Right lobe of liver (tissue), 6 donors: ENCODE measurements at places on chromosomes 2 and 18.

DNA sequence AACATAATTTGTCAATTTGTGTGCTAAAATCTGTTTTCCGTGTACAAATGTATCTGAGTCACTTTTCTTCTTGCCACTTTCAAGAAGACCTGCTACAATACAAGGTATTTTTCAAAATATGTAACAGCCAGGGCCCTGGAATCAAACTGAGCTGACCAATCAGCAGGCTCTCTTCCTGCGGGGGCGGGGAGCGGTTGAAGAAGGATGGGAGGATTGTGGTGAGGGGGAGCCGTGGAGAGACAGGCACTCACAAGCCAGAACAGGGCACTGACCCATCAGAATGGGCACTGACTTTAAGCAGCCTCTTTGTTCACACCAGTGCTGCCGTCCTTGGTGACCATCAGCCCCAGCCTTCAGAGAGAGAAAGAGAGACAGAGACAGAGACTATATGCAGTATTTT lies 40.6 kb upstream of the CCNYL1 start:
- DNase-seq: no peak
- no peaks in the 10 kb centered on the region for H3K27me3 ChIP-seq
- no peak overlapping the region for H3K4me3 ChIP-seq
- H3K27ac ChIP-seq: no peak overlapping the region

- H3K27ac ChIP-seq: no peak overlapping the region
- no peaks in the 10 kb centered on the region for H3K4me1 ChIP-seq
- no peak for DNase-seq
- no peaks in the 10 kb centered on the region for H3K36me3 ChIP-seq
- H3K27me3 ChIP-seq: no peaks in the 10 kb centered on the region
Measured at GRCh38 chr2:224869601-224870233, 153.6 kb upstream of the CCDC195 start.

- no peaks in the 10 kb centered on the region for H3K36me3 ChIP-seq
- no peaks in the 10 kb centered on the region for H3K4me1 ChIP-seq
- H3K4me3 ChIP-seq: no peak overlapping the region
- H3K27ac ChIP-seq: no peak overlapping the region
Measured at GRCh38 chr2:86821842-86822241, 31.1 kb upstream of the CD8A start.

DNA sequence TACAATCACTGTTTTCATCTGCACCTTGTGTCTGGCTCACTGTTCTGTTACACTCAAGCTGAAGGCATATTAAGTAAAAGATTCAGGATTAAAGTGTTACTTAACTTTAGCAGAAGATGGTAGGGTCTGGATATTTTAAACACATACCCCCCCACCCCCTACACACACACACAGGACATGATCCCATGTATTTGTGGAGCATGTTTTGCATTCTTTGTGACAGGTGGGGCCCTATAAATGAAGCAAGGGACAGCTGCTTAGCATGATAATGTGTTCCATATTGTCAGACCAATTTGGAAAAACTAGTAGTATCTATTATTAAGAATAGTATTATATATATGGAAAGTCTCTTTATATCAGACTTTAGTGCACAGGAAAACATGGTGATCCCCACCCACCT lies 335.2 kb upstream of the TNP1 start:
- no peaks in the 10 kb centered on the region for H3K36me3 ChIP-seq
- no peak for DNase-seq
- H3K27ac ChIP-seq: no peak overlapping the region
- no peaks in the 10 kb centered on the region for H3K4me1 ChIP-seq
- no peak overlapping the region for H3K4me3 ChIP-seq
- H3K27me3 ChIP-seq: no peaks in the 10 kb centered on the region

DNA sequence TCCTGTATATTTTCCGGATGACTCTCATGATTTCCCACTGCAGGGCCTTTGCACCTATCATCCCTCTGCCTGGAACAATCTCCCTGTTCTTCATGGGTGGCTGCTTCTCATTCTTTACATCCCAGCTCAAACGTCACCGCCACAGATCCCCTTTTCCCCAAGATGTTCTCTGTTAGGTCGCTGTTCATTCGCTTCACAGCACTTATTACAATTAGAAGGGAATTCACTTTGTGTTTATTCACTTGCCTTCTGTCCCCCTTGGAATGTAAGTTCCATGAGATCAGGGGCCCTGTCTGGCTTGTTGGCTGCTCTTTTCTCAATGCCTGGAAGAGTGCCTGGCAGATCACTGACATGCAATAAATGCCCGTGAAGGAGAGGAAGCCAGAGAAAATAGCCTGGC lies 106.7 kb downstream of the FOXI3 start:
- H3K27ac ChIP-seq: no peak overlapping the region
- DNase-seq: no peak
- no peaks in the 10 kb centered on the region for H3K36me3 ChIP-seq
- no peaks in the 10 kb centered on the region for H3K27me3 ChIP-seq

DNA sequence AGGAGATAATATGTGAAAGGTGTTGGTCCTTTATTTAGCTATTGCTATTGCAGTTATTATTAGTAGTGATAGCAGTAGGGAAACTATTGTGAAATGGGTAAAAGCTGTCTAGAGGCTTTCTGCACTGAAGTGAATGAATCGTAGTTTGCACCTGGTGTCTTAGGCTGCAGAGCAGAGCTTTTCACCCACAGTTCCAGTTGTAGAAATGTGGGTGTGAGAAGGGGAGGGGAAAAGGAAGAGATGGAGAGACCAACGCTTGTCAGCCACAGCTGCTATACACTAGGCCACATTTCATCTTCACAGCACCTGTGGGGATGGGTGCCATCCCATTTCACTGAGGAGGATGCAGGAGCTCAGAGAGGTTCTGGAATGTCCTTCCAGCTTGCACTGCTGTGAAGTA lies 50.0 kb downstream of the TRPM8 start:
- no peak overlapping the region for H3K27ac ChIP-seq
- DNase-seq: no peak
- H3K36me3 ChIP-seq: no peaks in the 10 kb centered on the region
- H3K27me3 ChIP-seq: no peaks in the 10 kb centered on the region
- no peaks in the 10 kb centered on the region for H3K4me1 ChIP-seq

DNA sequence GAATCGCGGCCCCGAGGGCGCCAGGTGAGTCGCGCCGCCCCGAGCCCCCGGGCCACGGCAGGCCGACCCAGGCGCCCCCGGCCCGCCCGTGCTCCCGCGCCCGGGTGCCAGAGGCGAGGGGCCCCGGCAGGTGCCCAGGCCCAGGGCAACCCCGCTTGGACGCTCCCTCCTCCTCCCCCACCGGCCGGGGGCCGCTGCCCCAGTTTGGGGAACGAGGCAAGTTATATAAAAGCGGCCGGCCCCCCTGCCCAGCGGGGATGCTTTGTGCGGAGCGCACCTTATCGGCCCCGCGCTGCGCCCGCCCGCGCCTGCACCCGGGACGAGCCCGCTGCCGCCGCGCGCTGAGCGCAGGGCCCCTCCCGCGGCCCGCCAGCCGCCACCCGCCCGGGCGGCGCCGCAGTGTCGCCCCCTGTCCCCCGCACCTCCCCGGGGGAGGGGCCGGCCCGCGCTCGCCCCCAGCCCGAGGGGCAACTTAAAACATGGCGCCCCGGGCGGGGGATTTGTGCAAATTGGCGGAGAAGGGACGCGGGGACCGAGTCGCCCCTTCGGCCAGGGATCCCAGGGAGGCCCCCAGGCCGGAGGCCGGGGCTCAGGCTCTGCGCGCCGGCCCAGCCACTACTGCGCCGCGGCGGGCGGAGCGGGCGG lies 639 bp downstream of the EPB41L3 start:
- H3K36me3 ChIP-seq: no peaks in the 10 kb centered on the region
- H3K27ac ChIP-seq: no peak overlapping the region
- H3K27me3 ChIP-seq: no peaks in the 10 kb centered on the region
- DNase-seq: no peak
- H3K4me3 ChIP-seq: peak overlapping the region; percentile 16
- H3K4me1 ChIP-seq: no peaks in the 10 kb centered on the region

GRCh38 chr18:5425721-5426120 lies 118.1 kb downstream of the EPB41L3 start:
- no peaks in the 10 kb centered on the region for H3K27me3 ChIP-seq
- DNase-seq: no peak
- H3K4me3 ChIP-seq: no peak overlapping the region
- no peaks in the 10 kb centered on the region for H3K4me1 ChIP-seq

GRCh38 chr2:32424739-32425138 lies 67.9 kb downstream of the BIRC6 start:
- H3K4me1 ChIP-seq: peaks cover 13% of the 10 kb centered on the region
- no peak overlapping the region for H3K27ac ChIP-seq
- no peaks in the 10 kb centered on the region for H3K36me3 ChIP-seq
- no peak for DNase-seq
- H3K27me3 ChIP-seq: no peaks in the 10 kb centered on the region

DNA sequence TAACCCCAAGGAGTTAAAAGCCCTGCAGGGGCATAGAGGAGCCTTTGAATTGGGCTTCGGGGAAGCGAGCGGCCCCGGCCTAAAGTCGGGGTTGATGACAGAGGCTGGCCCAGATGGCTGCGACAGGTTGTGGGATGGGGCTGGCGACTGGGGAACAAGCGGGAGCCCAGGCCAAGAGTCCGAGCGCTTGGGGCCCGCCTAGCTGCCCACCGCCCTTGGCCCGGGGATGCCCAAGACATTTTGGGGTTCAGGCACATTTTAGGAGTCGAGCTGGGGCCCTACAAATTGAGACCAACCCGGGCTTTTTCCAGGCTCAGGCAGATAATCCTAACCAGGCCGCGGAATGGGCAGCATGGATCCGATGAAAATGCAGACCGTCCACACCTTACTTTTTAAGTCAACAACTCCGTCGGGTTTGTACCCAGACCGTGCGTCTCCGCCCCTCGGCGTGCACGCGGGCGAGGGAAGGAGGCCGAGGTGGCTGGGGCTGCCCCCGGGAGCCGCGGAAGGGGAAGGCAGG lies 507 bp downstream of the RTKN start:
- no peaks in the 10 kb centered on the region for H3K36me3 ChIP-seq
- peak overlapping the region; percentile 72 for H3K27ac ChIP-seq
- H3K4me1 ChIP-seq: peaks cover 6% of the 10 kb centered on the region
- DNase-seq: no peak
- H3K4me3 ChIP-seq: peak overlapping the region; percentile 67

GRCh38 chr2:104572834-104573233 lies 281.1 kb upstream of the POU3F3 start:
- no peak for DNase-seq

DNA sequence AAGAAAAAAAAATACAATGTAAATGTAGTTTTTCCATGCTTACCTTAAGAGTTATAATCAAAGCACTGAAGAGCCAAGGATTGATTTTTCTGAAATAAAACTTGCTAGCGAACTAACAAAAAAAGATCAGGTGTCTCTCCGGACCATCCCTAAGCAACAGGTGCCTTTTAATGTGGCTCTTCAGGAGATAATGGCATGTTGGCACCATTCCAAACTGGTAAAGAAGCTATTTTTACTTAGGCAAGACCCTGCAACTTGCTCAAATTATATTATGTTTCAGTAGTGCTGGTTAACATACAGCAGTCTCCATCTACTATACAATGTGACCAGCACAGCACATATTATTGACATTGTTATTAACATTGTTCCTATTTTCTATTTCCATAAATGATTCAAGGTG lies 2.3 kb upstream of the GCC2 start:
- H3K4me1 ChIP-seq: peaks cover 2% of the 10 kb centered on the region
- H3K36me3 ChIP-seq: no peaks in the 10 kb centered on the region
- no peak overlapping the region for H3K4me3 ChIP-seq
- DNase-seq: no peak

DNA sequence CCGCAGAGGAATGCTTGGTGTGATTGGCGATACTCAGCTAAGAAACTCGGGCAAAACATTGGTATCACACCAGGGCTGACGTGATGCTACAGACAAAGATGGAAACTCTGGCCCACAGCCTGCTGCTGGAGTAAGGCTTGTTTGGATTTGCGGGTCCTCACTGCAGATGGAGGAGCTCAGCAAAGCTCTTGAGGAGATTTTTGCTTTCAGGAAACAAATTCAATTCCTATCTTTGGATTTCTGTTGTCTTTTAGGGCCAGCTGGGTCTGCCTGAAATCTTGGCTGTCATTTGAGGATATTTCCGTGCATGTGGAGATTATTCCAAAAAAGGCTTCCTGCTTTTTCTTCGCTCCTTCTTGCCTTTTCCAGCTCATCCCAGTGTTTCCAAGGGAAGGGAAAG lies 475.8 kb downstream of the TSN start:
- no peak overlapping the region for H3K27ac ChIP-seq
- H3K4me1 ChIP-seq: no peaks in the 10 kb centered on the region
- H3K36me3 ChIP-seq: no peaks in the 10 kb centered on the region
- H3K4me3 ChIP-seq: no peak overlapping the region

DNA sequence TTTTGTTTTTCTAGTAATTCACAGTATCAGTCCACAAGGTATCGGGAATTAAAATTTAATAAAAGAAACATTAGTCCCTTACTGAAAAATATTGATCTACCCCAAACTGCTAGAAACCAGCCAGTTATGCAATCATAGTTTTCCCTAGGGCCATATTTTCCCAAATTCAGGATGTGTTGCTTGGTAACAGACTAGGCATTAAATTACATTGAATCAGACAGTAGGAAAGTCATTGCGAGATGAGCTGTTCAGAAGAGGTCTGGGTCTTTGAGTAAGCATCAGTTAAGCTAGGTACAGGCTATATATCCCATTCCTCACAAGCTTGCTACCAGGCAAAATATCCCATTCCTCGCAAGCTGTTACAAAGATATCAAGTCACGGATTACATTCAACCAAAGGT lies 123.0 kb upstream of the CCDC150 start:
- H3K4me3 ChIP-seq: no peak overlapping the region
- no peak for DNase-seq
- no peaks in the 10 kb centered on the region for H3K36me3 ChIP-seq
- H3K27me3 ChIP-seq: no peaks in the 10 kb centered on the region

GRCh38 chr18:3264362-3264761 lies 2.4 kb downstream of the MYL12B start:
- peak overlapping the region; percentile 97 for H3K27ac ChIP-seq
- no peak for DNase-seq
- no peak overlapping the region for H3K4me3 ChIP-seq
- H3K36me3 ChIP-seq: no peaks in the 10 kb centered on the region
- H3K4me1 ChIP-seq: peaks cover 62% of the 10 kb centered on the region

DNA sequence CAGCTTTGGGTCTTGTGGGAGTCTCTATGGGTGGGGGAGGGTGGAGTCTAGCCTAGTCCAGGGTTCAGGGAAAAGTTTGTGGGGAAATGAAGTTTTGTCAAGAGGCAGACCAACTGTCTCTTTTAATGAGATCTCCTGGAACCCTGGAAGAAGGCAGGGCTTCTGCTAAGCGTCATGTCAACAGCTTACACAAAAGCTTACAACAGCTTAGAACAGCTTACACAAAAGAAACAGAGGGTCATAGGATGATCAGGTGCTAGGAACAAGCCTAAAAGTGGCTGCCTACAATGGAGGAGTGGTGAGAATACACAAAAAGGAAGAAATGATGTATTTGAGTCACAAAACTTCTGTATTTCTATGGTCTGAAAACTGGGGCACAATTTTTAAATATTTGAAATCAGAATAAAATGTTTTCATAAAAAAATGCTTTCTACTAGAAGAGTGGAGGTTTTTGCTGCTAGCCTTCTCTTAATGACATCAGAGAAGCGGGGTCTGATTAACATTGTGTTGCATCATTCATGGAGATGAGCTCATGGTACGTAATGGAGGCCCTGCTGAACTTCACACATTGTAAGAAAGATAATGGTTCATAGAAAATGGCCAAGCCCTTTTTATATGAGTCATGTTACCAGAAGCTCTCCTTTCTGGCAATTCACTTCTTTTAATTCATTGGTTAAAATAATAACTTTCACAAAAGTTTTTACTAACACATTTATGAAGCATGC lies 351.0 kb downstream of the PIK3C3 start:
- no peaks in the 10 kb centered on the region for H3K4me1 ChIP-seq
- no peaks in the 10 kb centered on the region for H3K27me3 ChIP-seq
- DNase-seq: no peak
- no peak overlapping the region for H3K4me3 ChIP-seq
- no peak overlapping the region for H3K27ac ChIP-seq
- no peaks in the 10 kb centered on the region for H3K36me3 ChIP-seq
